ENCODE measurements at places on chromosomes 7 and 10.

DNA sequence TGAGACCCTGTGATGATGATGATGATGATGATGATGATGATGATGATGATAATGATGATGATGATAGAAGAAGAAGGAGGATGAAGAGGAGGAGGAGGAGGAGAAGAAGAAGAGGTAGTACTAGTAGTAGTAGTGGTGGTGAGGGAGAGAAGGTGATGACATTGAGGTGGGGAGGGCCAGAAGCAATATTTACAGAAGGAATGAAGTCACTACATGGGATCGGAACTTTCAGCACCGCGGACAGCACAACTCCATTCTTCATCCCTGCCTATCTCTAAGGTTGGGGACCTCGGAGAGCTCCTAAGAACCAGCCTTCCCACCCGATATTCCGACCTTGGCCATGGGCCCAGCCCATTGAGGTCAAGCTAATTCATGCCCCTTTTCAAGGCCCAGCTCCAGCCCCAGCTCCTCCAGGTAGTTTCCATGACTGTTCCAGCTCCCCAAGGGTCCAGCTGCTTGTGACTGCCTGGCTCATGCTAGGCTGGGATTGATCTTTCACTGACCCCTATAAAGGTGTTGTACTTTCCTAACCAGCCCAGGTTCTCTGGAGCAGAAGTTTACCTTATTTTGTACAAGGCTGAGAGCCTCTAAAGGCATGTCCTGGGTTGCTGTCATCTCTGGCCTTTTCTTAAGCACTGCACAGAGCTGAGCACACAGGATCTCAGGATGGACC lies 10.3 kb downstream of the CRHR2 start:
- no peak for DNase-seq

GRCh38 chr7:106095634-106096033 lies 16.5 kb downstream of the SYPL1 start:
- DNase-seq, result no peak

GRCh38 chr10:94206176-94206575 lies 156.6 kb downstream of the NOC3L start:
- no peak for DNase-seq

DNA sequence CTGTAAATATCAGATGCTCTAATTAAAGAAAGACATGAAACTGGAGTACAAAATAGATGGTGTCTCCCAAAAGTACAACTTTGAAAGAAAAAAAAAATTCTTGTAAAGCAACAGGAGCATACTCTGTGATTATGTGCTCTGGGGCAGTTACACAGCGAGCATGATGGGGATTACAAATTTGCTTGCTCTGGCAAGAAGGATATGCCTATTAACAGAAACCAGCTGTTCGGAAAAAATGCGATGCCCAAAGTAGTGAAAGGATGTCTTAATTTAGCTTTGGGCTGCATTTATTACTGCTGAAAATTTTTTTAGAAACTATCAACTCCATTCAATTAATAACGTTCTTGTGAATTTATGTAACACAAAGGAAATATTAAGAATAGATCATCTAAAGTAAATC lies 256.9 kb upstream of the TPK1 start:
- no peak for DNase-seq

GRCh38 chr10:29276251-29276850 lies 12.5 kb upstream of the LYZL1 start:
- no peak for DNase-seq

GRCh38 chr10:74927701-74928100 lies 101.3 kb downstream of the KAT6B start:
- no peak for DNase-seq

GRCh38 chr10:103823706-103824272 lies 31.6 kb downstream of the SH3PXD2A start:
- DNase-seq, result no peak

- DNase-seq, result no peak
Measured at GRCh38 chr7:55164527-55164926, 145.7 kb downstream of the EGFR start.

- no peak for DNase-seq
Measured at GRCh38 chr7:12322284-12322902, 81.3 kb downstream of the VWDE start.

Data from putamen (tissue), 1 donor.